Endothelial cell of umbilical vein (primary cell): ENCODE measurements at places on chromosomes 6 and 20. TPM values are rescaled to one million over a fixed set of nuclear protein-coding genes. Genes with fewer than 3 reads are reported as not detected.
A peak's percentile ranks its signal among the peaks of the same experiment; 100 is the strongest.

DNA sequence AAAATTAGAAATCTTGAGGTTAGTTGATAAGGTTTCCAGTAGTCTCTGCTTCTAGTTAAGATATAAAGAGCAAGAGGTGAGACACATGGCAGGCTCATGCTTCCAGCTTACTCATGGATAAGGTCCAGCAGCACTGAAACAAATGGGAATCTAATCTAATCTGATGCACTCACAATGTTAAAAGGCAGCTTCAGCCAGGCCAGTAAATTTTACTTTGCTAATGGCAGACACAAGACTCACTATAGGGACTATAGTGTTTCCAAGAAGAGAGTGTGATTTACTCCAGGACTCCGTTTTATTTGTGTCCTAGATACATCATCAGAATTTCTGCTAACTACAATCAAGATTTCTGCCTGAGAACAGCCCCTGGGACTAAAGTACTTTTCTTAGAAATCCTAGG is 324.8 kb downstream of the SMOC2 start:
- H3K4me3 ChIP-seq = no peak overlapping the region
- no peaks in the 10 kb centered on the region for H3K27me3 ChIP-seq
- H3K36me3 ChIP-seq = no peaks in the 10 kb centered on the region
- no peaks in the 10 kb centered on the region for H3K4me1 ChIP-seq
- DNase-seq = no peak

DNA sequence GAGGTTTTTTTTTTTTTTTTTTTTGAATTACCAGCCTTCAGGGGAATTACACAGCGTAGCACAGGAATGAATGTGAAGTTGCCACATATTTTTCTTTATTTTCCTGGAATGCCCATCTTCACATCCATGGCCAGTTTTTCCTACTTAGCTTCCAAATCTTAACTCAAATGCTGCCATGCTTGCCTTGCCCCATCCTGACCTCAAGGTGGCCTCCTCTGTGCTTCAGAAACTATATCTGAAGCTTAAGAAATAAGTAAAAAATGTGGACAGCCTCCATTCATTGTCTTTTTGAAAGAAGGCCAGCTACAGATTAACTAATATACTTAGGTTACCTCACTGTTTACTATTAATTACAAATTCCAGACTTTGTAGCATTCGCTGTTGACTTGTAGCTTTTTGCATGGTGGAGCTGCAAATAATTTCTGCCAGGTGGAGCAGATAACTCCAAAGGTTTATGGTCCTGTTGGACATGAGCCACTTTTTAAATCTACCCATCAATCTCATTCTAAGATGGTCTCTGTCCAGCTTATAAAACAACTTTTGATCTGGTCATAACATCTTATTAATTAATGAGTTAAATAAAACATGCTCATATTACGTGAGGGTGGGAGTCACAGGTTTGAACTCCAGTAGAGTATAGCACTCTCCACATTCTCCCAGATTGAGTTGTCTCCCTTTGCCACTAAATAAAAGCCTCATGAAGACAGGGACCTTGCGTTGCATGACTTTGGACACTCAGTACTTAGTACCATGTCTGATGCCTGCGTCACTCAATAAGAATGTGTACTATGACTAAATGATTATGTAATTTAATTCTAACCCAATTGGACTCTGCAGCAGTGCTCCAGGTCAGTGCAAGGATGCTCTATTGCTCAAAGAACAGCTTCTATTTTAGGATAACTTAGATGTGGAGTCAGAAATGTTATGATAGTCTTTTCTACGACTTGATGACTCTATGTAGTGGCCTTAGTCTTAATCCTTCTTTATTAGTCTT is 678.6 kb upstream of the CITED2 start:
- peaks cover 7% of the 10 kb centered on the region for H3K4me1 ChIP-seq
- H3K27ac ChIP-seq = no peak overlapping the region
- DNase-seq = peak; percentile 26

- no peak for DNase-seq
- H3K36me3 ChIP-seq = no peaks in the 10 kb centered on the region
- no peak overlapping the region for H3K27ac ChIP-seq
- no peak overlapping the region for H3K4me3 ChIP-seq
- H3K27me3 ChIP-seq = no peaks in the 10 kb centered on the region
Measured at GRCh38 chr6:168152980-168153379, 74.0 kb upstream of the FRMD1 start.

DNA sequence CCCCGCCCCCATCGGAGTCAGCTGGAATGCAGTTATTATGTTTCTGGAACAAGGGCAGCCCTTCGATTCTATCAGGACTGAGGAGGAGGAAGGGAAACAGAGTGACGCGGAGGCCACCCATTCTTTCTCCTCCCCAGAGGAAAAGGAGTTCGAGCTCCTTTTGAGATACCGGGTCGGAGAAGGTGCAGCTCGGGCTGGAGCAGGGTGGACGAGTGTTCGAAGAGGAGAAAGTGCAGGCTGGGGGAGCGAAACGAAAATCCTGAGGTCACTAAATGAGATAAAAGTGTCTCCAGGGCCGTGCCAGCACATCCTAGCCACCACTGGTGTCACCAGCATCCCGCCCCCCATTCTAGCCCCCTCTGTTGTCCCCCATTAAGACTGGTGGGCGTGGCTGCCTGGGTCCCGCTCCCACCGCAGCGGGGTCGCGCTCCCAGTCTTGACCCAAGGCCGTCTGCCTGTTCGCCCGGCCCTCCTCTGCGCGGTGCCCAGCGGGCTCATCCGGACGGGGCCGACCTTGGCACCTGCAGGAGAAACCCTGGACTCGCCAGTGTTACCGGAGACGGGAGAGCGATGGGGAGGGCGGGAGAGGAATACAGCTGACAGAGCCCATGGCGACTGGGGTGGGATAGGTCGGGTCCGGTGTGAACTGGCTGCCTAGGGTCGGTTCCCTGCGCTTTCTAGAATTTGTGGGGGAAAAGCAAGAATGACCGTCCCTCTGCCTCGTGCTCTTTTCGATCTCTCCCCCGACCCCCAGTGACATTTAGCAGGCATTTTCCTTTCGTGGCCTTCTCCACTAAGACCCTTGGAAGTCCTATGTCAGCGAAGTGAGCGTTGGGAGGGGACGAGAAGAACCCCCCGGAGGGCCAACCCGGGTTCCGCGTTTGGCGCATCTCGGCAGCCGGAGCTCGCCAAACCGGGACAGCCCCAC is 16.2 kb downstream of the FOXA2 start:
- no peaks in the 10 kb centered on the region for H3K4me1 ChIP-seq
- H3K27me3 ChIP-seq = peaks cover 71% of the 10 kb centered on the region

Gene ZNF311
- 0.35 and 0.55 TPM in 2 replicates for total RNA-seq

Gene CAGE1
- total RNA-seq = not detected in 2 replicates

DNA sequence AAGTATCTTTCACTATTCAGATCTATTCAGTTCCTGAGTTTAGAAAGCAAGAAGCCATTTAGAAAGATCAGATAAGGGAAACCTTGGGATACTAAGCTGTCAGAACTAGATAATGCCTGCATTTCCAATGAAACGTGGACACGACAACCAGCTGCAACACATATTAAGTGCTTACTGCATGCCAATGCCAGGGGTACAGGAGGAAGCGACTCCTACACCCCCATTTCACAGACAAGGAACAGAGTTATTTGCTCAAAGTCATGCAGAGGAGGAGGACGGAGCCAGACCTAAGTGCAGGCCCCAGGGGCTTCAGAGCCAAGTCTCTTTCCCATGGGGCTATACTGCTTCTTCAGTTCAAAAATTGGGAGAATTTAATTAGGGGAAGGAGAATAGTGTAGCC is 62.4 kb downstream of the PREX1 start:
- H3K27ac ChIP-seq = no peak overlapping the region
- no peak overlapping the region for H3K4me3 ChIP-seq
- H3K4me1 ChIP-seq = peaks cover 40% of the 10 kb centered on the region
- DNase-seq = no peak

DNA sequence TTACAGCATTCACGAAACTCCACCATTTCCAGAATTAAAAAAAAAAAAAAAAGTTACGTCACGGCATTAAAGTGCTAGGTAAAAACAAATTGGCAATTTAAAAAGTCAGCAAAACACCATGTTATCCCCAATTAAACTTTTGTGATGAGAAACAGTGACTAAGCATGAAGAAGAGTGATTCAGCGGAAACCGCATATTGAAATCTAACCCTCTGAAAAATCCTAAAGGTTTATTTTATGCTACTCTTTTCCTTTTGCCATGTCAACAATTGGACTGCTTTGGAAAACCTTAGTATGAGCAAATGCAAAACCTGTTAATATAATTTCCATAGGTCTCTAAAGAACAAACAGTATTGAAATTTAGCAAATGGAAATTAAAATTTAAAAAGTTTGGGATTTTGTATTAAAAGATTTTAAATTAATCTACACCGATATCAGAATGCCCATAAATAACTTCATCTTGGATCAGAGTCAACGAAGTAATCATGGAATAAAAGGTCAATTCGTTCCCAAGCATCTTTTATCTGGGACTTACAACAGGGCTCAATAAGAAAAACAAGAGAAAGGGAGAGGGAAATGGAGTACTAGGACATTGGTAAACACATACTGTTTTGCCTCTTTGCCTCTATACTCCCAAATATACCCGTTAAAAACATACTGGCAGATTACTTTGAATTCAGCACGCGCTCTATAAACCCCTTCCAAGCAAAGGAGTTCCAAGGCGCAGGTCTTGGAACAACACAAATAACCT is 1.1 kb downstream of the FBXO30 start:
- H3K27ac ChIP-seq = peak overlapping the region; percentile 83
- DNase-seq = peak; percentile 80
- peak overlapping the region; percentile 90 for H3K4me3 ChIP-seq
- H3K36me3 ChIP-seq = no peaks in the 10 kb centered on the region

Gene SCP2D1
- not detected in 2 replicates for total RNA-seq

- no peaks in the 10 kb centered on the region for H3K36me3 ChIP-seq
- H3K4me1 ChIP-seq = no peaks in the 10 kb centered on the region
- no peak for DNase-seq
Measured at GRCh38 chr20:19423097-19423899, 210.9 kb downstream of the SLC24A3 start.

Gene FAM184A
- 0.84 and 0.95 TPM in 2 replicates for total RNA-seq

DNA sequence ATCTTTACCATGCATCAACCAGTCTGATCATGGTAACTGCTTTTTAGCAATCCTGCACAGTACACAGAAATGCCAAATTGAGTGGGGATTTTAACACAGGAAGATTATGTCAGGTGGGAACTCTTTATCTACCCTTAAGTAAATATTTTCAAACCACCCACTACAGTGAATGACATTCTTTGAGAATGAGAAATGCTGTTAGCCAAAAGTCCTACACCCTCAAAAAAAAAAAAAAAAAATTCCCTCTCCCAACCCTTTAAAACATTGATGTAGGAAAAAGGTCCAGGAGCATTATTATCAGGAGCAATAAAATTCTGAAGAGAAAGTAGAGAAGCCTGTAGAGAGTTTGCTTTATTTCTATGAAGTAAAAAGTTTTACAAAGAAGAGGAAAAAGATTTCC is 307.2 kb upstream of the THEMIS start:
- H3K36me3 ChIP-seq = no peaks in the 10 kb centered on the region
- DNase-seq = peak; percentile 55
- no peak overlapping the region for H3K4me3 ChIP-seq
- H3K27me3 ChIP-seq = no peaks in the 10 kb centered on the region
- peaks cover 38% of the 10 kb centered on the region for H3K4me1 ChIP-seq
- peak overlapping the region; percentile 26 for H3K27ac ChIP-seq

DNA sequence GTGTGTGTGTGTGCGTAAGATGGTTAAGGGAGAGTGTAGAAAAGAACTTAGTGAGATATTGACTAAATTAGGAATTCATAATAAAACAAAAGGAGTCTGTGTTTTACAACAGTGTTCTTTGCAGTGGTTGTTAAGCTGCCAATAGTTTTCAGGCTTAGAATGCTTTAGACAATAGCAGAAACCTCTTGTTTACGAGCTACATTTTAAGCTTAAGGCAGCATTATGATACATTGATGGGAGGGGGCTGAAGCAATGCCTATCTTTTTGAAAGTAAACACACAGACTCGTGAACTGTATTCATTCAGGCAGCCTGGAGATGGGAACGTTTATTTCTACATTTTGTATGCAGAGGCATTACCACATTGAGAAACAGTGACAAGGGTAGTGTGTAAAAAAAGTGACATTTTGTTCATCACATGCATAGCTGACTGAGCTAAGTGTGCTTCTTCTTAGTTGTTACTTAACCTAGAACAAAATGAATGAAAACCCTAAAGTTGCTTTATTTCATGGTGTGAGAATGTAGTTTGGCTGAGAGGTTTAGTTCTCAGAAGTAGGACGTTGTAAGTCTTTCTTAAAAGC is 21.2 kb downstream of the CLVS2 start:
- H3K27me3 ChIP-seq = no peaks in the 10 kb centered on the region
- H3K4me3 ChIP-seq = no peak overlapping the region
- H3K36me3 ChIP-seq = no peaks in the 10 kb centered on the region
- no peak for DNase-seq

Gene HMGA1
- 1,031 and 1,108 TPM in 2 replicates for total RNA-seq

Gene OR12D3
- not detected in 2 replicates for total RNA-seq

DNA sequence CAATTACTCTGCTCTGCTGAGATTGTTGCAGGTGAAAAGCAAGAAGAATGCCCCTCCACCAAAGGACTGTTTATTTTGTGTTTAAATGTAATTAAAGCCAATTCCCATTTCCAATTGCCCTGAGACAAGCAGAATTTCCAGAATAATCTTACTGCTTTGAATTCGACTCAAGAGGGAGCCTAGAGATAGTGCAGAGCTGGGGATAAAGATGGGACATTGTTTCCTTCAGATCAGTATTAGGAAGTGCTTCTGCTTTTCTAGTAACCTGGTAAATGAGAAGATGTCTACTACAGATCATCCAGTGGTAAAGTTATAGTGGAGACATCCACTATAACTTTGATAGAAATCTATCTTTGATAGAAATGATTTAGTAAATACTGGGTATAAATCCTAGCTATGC is 326.9 kb downstream of the UBE3D start:
- DNase-seq = no peak
- H3K36me3 ChIP-seq = no peaks in the 10 kb centered on the region
- no peaks in the 10 kb centered on the region for H3K4me1 ChIP-seq

- H3K4me1 ChIP-seq = peaks cover 2% of the 10 kb centered on the region
- H3K27me3 ChIP-seq = peaks cover 25% of the 10 kb centered on the region
- no peaks in the 10 kb centered on the region for H3K36me3 ChIP-seq
- no peak for DNase-seq
Measured at GRCh38 chr6:24356310-24356973, 1.4 kb downstream of the DCDC2 start.
